Stimulated activated CD4-positive, alpha-beta T cell treated with anti-CD3 and anti-CD28 coated beads, Interleukin-4, amount 100 ng/mL, for 1 hour (primary cell): ENCODE measurements at places on chromosomes 13 and 19.

DNA sequence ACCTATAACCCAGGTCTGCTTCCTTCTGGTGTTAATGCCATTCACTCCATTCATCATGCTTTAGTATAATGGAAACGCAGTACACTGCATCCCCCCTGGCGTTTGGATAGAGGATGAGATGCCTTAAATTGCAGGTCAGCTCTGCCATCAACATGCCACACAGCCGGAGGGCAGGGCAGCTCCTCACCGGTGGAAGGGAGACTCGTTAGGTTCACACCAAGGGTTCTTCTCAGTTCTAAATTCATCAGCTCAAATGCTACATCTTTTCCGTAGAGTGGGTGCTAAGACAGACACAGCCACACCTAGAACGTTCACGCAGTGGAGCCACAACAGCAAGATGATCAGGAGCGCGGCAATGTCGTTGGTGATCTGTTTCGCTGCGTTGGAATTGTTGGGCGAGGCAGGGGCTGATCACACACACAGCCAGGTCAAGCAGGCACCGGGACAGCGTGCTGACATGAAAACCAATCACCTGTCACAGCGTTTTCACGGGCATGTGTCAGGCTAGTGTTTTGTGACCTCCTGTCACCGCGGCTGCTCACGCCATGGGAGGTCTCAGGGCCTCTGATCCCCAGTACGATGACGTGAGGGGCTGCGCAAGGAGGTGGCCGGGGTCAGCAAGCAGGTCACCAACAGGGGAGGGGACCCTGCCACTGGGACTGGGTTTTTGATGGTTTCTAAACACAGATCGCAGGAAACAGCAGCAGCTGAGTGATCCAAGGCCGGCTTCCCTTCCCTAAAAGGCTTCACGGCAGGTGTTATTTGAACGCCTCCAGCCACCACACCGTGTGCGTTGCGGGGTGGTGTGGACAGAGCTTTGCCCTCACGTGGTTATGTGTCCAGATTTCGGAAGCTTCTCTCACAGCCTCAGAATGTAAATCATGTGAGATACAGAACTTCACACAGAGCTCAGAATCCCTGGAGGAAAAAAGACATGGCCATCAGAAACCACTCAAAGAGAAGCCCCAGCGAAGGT, 94.3 kb upstream of the IRS2 start:
- no peak for DNase-seq

DNA sequence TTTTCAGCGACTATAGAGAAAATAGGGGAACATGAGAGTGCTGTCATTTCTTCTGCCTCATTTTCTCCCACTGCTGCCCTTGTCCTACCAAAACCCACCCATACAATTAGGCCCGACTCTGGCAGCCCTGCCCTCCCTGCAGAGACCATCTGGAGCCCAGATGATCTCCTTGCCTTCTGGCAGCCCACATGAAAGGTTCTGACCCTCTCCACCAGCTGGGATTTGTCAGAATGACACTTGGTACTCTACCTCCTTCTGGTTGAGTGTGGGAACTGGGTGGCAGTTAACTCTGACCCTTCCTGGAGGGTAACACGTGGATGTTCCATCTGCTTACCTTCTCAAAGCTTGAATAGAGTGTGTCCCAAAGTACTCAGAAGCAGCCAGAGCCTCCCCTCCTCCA, 21.0 kb upstream of the SIAH3 start:
- DNase-seq = no peak

DNA sequence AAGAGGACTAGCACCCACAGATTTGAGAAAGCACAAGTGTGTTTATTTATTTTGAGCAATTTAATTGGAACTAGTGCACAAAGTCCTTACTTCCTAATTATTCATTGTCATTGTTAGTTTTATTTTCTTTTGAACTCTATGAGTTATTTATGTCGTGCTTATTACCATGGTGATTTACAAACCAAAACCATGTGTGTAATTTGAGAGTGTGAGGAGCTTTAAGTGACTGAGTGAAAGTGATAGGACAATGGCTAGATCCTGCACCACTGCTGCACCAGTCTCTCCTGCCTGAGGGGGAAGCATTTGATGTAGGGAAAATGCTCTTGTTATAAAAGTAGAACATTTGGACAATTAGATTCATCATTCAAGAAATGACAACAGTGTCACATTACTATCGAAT, 172.3 kb upstream of the KLF12 start:
- no peak for DNase-seq

DNA sequence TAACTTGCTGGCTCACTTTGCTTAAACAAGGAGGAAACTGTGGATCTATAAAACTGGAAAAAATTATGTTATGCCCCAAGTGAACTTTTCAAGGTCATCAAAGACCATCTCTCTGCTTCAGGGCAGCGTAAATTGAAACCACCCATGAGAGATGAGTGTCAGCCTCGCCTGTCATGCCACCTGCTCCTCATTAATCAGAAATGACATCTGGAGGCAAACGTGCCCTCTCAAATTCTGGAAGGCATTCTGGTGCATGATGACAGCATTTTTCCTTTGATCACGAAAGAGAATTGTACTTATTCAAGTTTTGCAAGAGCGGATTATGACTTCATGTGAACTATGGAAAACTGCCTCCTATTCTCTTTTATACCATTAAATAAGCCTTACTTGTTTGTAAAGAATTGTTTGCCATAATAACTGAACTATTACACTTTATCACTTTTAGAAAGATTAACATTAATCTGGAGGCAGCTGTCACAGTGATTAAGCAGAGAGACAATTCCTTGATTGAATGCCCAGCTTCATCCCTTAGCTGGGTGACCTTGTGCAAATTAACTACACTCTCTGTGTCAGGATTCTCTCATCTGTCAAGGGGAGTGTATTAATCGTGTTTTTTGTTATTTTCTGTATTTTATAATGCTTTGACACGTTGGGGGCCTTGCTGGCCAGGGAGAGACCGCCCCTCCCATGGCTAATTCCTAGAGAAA, 17.0 kb upstream of the SACS start:
- no peak for DNase-seq

DNA sequence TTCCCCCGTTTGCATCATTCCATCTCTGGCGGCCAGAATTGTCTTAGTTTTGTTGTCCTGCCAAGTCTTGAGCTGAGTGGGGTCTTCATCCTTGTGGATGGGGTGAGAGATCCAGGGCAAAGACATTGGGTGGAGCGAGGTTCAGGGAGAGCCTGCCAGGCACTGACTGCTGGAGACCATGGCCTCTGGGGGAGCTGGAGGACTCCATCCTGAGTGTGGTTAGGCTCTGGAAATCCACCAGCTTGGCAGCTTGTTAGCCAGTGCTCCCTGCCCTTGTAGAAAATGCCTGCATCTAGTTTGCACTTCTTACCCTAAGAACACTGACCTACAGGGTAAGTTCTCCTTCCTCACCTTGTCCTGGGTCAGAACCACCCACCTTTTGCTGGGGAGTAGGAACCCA, 97.2 kb upstream of the ZNF536 start:
- no peak for DNase-seq
